ENCODE measurements at places on chromosomes 5 and 9. TPM values are rescaled to one million over a fixed set of nuclear protein-coding genes. Genes with fewer than 3 reads are reported as not detected.

- no peak overlapping the region for H3K27ac ChIP-seq
- DNase-seq, result no peak
- no peaks in the 10 kb centered on the region for H3K27me3 ChIP-seq
- no peaks in the 10 kb centered on the region for H3K4me1 ChIP-seq
- H3K4me3 ChIP-seq, result no peak overlapping the region
Observed at GRCh38 chr5:17727098-17727497, 92.8 kb downstream of the TAF11L14 start.

- DNase-seq, result no peak
- no peak overlapping the region for H3K4me3 ChIP-seq
- no peaks in the 10 kb centered on the region for H3K4me1 ChIP-seq
- H3K36me3 ChIP-seq, result no peaks in the 10 kb centered on the region
- no peak overlapping the region for H3K27ac ChIP-seq
Observed at GRCh38 chr9:88224938-88225337, 86.7 kb upstream of the SPATA31C2 start.

DNA sequence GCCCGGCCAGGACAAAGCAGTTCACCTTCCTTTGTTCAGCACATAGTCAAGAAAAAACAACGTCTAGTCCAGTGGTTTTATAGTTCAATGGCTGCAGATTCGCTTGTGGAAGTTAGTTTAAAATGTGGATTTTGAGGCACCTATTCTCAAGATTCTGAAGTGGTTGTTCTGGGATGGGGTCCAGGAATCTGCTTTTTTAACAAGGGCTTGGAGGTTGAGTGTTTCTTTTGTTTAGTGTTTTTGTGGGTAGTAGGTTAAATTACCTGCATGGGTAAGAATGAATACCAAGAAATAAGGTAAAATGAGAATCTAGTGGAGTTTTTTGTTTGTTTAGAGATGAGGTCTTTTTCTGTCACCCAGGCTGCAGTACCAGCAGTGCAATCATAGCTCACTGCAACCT is 28.4 kb upstream of the NADK2 start:
- no peaks in the 10 kb centered on the region for H3K27me3 ChIP-seq
- DNase-seq, result no peak
- no peaks in the 10 kb centered on the region for H3K36me3 ChIP-seq
- no peak overlapping the region for H3K27ac ChIP-seq

GRCh38 chr9:113645227-113645977 is 181.9 kb downstream of the RGS3 start:
- DNase-seq, result no peak
- no peaks in the 10 kb centered on the region for H3K27me3 ChIP-seq
- H3K4me3 ChIP-seq, result no peak overlapping the region
- H3K27ac ChIP-seq, result no peak overlapping the region

DNA sequence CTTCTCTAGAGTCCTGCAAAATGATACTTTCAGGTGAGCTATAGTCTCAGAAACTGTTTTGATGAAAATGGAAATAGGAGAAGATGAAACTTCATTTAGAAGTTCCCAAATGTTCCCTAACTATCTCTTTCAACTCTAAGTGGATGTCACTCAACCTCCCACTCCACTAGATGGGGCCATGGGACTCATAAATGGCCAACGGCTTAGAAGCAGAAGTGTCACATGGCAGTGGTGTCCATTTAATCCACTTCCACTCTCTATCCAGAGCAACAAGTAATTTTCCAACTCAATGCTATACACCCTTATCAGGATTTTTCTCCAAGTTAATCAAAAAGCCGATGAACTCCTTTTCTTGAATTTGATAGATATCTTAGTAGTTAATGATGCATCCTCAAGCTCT is 295.7 kb downstream of the EDIL3 start:
- H3K27me3 ChIP-seq, result no peaks in the 10 kb centered on the region
- H3K4me1 ChIP-seq, result no peaks in the 10 kb centered on the region
- H3K27ac ChIP-seq, result no peak overlapping the region
- no peak for DNase-seq

GRCh38 chr9:8733131-8733954 is 933.8 kb upstream of the DMAC1 start:
- no peaks in the 10 kb centered on the region for H3K36me3 ChIP-seq
- H3K4me3 ChIP-seq, result no peak overlapping the region
- DNase-seq, result no peak
- no peak overlapping the region for H3K27ac ChIP-seq
- H3K4me1 ChIP-seq, result no peaks in the 10 kb centered on the region

- H3K27ac ChIP-seq, result no peak overlapping the region
- H3K4me1 ChIP-seq, result no peaks in the 10 kb centered on the region
- no peak overlapping the region for H3K4me3 ChIP-seq
- DNase-seq, result no peak
Observed at GRCh38 chr5:146409054-146409671, 38.0 kb upstream of the TCERG1 start.

DNA sequence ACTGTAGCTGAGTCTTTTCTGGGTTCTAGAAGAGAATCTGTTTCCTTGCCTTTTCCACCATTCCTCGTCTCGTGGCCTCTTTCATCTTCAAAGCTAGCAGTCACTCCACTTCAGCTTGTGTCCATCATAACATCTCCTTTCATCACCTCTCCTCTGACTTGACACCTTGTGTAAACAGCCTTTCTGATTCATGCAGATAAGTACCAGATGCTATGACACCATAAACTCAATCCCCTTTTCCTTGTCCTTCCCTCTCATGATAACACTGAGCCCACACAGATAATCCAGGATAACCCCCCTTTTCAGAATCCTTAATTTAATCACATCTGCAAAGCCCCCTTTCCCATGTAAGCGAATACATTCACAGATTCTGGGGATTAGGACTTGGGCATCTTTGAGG is 95.5 kb downstream of the SNX24 start:
- H3K27me3 ChIP-seq, result no peaks in the 10 kb centered on the region
- DNase-seq, result no peak
- H3K27ac ChIP-seq, result no peak overlapping the region
- H3K4me3 ChIP-seq, result no peak overlapping the region
- H3K4me1 ChIP-seq, result no peaks in the 10 kb centered on the region

GRCh38 chr9:116175614-116176013 is 22.0 kb downstream of the PAPPA start:
- no peak overlapping the region for H3K27ac ChIP-seq
- H3K4me1 ChIP-seq, result no peaks in the 10 kb centered on the region
- H3K27me3 ChIP-seq, result no peaks in the 10 kb centered on the region

DNA sequence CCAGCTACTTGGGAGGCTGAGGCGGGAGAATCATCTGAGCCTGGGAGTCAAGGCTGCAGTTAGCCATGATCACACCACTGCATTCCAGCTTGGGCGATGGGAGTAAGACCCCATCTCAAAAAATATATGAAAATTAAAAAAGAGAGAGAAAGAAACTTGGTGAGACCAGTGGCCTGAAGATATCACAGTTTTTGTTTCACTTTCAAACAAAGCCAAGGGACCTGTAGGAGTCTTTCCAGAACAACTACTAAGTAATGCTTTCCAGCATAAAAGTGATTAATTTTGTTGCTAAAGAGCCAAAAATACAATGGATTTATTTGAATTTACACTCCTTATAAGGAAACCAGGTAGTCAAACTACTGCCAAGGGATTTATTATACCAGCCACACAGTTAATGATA is 23.5 kb downstream of the GKAP1 start:
- DNase-seq, result no peak
- H3K27ac ChIP-seq, result no peak overlapping the region
- H3K27me3 ChIP-seq, result no peaks in the 10 kb centered on the region
- H3K4me1 ChIP-seq, result no peaks in the 10 kb centered on the region
- peaks cover 5% of the 10 kb centered on the region for H3K36me3 ChIP-seq

- no peak overlapping the region for H3K27ac ChIP-seq
- peaks cover 8% of the 10 kb centered on the region for H3K4me1 ChIP-seq
- no peaks in the 10 kb centered on the region for H3K36me3 ChIP-seq
- no peak overlapping the region for H3K4me3 ChIP-seq
- H3K27me3 ChIP-seq, result no peaks in the 10 kb centered on the region
Observed at GRCh38 chr5:103264508-103264907, 5.9 kb downstream of the MACIR start.

DNA sequence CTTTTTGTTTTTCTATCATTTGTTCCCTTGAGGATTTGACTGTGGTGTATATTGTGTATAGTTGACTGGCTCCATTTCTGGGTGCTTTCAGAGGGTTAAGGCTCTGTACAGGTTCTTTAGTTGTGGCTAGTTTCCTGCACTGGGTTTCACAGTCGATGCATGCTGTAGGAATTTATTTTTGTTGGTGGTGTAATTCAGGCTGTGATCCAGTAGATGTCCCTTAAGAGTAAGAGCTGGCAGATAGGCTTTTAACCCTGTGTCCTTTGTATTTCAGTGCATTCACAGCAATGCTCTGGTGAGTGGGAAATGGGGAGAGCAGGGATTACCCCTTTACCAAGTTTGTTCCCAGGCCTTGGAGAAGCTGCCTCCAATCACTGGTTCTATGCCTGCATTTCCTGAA is 112.9 kb downstream of the SPATA31D1 start:
- no peaks in the 10 kb centered on the region for H3K36me3 ChIP-seq
- no peak overlapping the region for H3K4me3 ChIP-seq
- no peak overlapping the region for H3K27ac ChIP-seq
- H3K4me1 ChIP-seq, result no peaks in the 10 kb centered on the region
- no peak for DNase-seq

DNA sequence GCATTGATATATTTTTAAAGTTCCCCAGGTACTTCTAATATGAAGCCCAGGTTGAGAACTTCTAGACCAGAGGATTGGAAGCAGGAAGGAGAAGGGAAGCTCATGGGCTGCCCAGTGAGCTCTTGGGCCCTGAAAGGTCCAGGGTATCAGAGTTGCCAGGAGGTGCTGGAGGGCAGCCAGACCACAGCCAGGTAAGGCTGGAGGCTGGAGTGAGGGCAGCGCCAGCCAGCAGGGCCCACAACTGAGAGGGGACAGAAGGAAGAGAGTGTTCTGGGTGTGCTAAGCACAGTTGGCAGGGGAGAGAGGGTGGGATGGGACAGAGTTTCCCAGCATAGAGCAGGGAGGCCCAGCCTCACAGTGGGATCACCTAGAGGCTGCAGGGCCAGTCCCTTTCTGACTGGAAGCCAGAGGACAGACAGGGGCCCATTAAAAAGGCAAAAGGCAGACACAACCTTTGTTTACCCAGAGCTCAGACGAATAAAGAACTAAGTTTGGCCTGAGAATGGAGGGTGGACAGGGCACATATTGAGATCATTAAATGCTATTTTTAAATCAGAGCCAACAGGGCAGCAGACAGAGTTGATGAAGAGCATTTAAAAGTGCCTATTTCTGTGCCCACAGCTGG is 94.9 kb downstream of the PDE8B start:
- H3K27ac ChIP-seq, result no peak overlapping the region
- H3K4me3 ChIP-seq, result no peak overlapping the region
- no peaks in the 10 kb centered on the region for H3K27me3 ChIP-seq
- no peaks in the 10 kb centered on the region for H3K36me3 ChIP-seq
- DNase-seq, result no peak
- H3K4me1 ChIP-seq, result no peaks in the 10 kb centered on the region

- H3K4me1 ChIP-seq, result peaks cover 16% of the 10 kb centered on the region
- no peak overlapping the region for H3K27ac ChIP-seq
- H3K36me3 ChIP-seq, result no peaks in the 10 kb centered on the region
- H3K27me3 ChIP-seq, result no peaks in the 10 kb centered on the region
- DNase-seq, result no peak
Observed at GRCh38 chr9:68980341-68980914, 33.5 kb downstream of the PRKACG start.

GRCh38 chr5:78718824-78719223 is 70.3 kb upstream of the LHFPL2 start:
- no peak overlapping the region for H3K4me3 ChIP-seq
- H3K36me3 ChIP-seq, result no peaks in the 10 kb centered on the region
- H3K27ac ChIP-seq, result no peak overlapping the region
- H3K27me3 ChIP-seq, result no peaks in the 10 kb centered on the region
- no peak for DNase-seq

DNA sequence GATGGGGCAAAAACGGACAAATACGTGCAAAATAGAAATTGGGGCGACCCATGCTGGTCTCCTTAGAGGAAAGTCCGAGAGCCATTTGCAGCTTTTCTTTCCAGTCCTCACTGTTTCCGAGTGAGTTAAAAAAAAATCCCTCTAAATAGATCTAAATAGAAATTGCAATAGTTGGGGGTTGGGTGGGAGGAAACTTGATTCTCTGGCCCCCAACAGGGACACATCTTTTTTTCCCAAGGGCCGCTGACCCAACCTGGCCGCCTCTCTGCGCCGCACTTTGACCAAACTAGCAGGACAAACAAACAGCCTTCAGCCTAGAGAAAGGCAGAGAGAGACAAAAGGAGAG is 2.8 kb upstream of the NKX2-5 start:
- H3K4me1 ChIP-seq, result peaks cover 22% of the 10 kb centered on the region
- no peak overlapping the region for H3K4me3 ChIP-seq
- H3K27ac ChIP-seq, result no peak overlapping the region
- peaks cover 78% of the 10 kb centered on the region for H3K27me3 ChIP-seq

DNA sequence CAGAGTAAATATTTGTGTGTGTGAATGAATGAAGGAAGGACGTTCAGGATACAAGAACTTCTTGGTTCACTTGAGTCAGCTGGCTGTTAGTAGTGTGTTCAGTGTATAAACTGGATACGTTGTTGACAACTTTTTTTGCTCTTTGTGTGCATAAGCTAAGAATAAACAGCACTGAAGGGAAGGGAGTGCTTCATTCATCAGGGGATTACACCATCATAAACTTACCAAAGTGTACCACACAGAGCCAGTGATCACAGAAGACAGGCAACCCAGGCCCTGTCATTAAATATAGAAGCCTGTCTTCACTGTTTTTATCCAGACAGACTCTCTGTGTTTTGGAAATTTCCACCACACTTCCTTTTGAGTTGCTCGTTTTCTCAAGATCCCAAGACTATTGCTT is 55.5 kb upstream of the MEF2C start:
- H3K4me3 ChIP-seq, result no peak overlapping the region
- no peaks in the 10 kb centered on the region for H3K4me1 ChIP-seq
- H3K27ac ChIP-seq, result no peak overlapping the region
- no peak for DNase-seq

DNA sequence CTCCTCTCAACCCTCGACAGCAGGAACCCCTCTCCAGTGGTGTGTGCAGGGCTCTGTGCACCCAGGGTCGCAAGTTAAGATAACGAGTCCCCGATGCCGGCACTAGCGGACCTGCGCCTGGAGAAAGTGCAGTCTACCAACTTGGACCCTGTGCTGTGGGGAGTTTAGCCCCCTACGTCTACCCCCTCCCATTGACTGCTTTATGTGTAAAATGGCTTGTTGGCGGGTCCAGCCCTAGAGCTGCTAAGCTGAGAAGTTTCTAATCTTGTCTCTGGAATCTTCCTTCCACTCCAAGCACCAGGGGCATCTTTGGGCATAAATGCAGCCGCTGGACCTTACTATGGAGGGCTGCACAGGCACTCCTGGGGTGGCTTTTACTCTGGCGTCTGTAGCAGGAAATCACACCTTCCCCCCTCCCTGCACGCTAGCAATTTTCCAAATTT is 7.1 kb upstream of the PITX1 start:
- DNase-seq, result no peak
- no peaks in the 10 kb centered on the region for H3K36me3 ChIP-seq
- H3K4me1 ChIP-seq, result peaks cover 13% of the 10 kb centered on the region
- no peak overlapping the region for H3K4me3 ChIP-seq
- peaks cover 22% of the 10 kb centered on the region for H3K27me3 ChIP-seq
- no peak overlapping the region for H3K27ac ChIP-seq

SLC22A5 gene
- 10.0 TPM for total RNA-seq

TRPM6 gene
- not detected for total RNA-seq

PCDHGA5 gene
- 0.44 TPM for total RNA-seq

PCDHGA12 gene
- 0.17 TPM for total RNA-seq

GFPT2 gene
- 0.12 TPM for total RNA-seq

GARNL3 gene
- total RNA-seq, result 5.9 TPM

FBLL1 gene
- total RNA-seq, result 0.20 TPM

TRIP13 gene
- total RNA-seq, result 1.0 TPM

ADGRD2 gene
- not detected for total RNA-seq

RAPGEF1 gene
- total RNA-seq, result 129 TPM

Data from CD4-positive, alpha-beta memory T cell (primary cell).